Stimulated activated CD8-positive, alpha-beta memory T cell treated with anti-CD3 and anti-CD28 coated beads, Interleukin-7, amount 100 ng/mL, for 48 hours (primary cell): ENCODE measurements at places on chromosomes 7 and 10.
A peak's percentile ranks its signal among the peaks of the same experiment; 100 is the strongest.

DNA sequence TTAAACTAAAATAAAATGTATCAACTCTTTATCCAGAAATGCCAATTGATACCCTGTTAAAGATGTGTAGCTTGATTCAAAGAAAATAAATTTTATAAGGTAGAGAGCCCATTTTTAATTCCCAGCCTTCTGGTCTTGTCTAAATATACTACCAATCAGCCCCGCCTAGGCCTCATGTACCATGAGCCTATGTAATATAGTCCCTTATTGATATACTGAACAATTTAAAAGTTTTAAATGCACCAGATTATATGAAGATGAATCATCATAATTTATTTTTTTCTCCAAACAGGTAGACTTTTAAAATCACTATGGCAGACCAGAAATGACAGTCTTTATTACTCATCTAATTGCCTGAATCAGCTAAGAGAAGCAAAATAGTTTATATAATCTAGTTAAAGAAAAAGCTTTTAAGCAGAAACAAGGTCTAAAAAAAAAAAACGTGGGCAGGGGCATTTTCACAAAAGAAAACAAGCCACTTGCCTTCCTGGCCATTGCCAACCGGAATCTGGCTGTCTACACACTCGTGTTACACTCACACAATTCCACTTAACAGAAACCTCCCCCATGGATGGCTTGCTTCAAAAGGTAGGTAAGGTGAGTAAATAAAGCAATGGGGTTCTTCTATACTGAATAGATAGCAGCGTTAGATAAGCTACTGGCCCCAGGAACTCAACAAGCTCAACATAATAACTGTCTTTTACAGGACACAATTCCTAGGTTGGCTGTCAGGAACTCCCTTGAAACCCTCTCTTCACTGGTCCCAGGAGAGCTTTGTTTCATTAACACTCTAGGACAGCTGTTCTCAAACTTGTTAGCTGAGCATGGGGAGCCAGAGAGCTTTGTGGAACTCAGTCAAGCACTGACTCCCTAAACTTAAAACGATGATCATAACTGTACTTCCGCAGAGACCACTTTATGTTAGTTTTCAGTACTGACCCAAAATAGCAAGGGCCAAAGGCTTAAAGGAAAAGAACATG is 37.2 kb downstream of the RAPGEF5 start:
- DNase-seq, result no peak

DNA sequence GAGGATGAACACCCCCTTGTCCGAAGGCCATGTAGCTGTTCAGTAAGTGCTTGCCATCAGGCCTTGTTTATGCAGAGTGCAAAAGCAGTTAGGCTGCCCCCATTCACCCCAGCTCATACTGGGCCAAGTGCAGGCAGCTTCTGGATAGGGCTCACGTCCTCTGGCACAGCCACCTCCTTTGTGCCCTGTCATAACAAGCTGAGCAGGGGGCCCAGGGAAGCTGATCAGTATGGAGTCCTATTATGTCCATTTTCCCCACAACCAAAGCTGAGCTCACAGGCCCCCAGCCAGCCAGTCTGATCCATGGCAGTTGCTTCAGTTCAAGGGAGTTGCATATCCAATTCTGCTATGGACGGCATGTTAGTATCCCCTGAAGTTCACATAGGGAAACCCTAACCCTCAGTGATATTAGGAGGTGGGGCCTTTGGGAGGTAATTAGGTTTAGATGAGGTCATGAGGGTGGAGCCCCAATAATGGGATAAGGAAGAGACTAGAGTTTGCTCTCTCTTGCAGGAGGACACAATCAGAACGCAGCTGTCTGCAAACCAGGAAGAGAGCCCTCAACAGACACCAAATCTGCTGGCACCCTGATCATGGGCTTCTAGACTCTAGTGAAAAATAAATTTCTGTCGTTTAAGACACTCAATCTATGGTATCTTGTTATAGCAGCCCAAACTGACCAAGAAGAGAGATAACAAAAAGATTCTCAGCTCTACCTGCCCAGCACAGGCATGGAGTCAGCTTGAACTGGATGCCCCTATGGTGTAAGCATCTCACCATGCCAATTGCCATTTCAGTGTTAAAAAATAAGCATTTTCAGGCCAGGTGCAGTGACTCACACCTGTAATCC is 155.9 kb downstream of the FGFR2 start:
- DNase-seq, result no peak

GRCh38 chr10:86747796-86748581 is 8.4 kb upstream of the BMPR1A start:
- no peak for DNase-seq

- DNase-seq, result no peak
These were observed 44.2 kb downstream of the SVOPL start for GRCh38 chr7:138656952-138657351.

DNA sequence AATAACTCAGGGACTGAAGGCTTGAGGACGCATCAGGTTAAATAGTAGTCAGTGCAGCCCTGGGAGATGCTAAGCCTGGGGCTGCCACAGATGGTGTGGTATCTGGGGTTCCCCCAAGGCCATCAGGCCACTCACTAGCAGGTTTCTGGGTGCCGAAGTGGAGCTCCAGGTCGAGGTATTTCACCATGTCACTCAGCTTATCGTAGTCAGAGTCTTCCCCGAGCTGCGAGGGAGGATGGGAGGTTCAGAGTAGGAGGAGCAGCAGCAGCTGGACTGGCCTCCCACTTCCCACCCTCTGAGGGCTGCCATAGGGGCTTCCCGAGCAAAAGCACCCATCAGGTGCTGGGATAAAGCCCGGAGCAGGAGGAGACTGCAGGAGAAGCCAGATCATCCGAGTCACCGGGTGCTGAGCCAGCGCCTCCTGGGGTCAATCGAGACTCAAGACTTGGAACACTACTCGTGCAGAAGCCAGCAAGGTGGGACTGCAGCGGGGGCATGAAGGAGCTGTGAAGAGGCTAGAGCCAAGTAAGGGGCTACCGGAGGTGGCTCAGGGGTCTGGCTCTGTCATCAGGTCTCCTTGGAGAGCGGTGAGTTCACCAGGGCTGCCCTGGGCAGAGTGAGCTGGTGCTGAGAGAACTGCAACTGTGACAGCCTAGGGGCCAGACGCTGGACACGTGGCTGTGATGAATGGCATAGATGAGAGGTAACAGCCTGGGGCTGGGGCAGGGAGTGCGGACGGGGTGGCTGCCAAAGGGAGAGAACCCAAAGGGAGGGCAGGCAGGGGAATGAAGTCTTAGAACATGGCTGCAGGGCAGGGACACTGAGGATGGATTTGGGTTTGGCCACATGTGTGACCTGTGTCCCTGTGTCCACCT is 45.3 kb downstream of the GRID2IP start:
- DNase-seq, result no peak

- no peak for DNase-seq
These were observed 145.1 kb downstream of the FGFR2 start for GRCh38 chr10:121453160-121453559.

DNA sequence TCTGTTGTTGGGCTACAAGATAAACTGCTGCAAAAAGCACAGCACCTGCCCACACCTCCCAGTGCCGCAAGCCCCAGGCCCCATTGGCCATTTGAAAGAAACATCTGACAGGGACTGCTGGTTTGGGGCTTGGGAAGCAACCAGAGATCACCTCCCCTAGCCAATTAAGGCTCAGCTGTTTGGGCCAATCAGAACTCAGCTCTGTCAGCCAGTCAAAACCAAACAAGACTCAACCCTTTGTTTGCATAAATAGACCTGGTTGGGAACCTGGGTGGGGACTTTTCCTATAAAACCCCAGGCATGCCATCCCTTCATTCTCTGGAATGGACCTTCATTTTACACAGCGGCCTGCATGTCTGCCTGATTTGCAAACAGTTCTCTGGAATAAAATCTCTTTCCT is 17.2 kb upstream of the NME8 start:
- DNase-seq, result no peak

DNA sequence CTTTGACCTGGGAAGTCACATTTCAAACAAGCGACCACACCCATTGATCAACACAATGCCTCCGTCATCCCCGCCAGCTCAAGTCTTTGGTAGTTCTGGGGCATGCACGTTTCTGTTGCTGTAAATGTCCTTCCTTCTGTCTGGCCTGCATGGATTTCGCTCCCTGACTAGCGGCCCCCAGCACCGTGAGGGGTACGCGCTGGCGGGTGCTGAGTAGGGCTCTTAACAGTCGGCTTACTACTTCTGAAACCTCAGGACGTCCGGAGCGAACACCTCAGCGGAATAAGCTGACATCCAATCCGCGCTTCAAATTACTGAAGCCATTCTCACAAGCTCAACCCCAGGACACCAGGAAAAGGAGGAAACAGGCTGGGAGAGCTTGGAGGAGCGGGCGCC is 505 bp downstream of the NUDCD3 start:
- peak; percentile 5 for DNase-seq

DNA sequence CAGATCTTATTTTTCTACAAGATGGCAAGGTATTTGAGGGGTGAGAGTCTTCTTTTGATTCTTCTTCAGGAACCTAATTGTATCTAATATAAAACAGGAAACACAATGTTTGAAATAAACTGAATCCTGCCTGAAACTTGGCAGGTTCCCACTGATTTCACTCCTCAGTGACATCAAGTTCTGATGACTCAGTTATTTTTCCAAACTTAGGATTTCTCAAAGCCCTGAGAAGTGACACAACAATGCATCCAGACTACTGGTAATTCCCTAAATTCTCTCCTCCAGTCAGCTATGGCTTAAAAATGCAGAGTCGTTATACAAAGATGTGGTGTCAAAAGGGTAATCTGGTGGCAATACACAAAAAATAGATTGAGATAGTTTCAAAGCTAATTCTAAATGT is 80.9 kb downstream of the ABLIM1 start:
- DNase-seq, result no peak

DNA sequence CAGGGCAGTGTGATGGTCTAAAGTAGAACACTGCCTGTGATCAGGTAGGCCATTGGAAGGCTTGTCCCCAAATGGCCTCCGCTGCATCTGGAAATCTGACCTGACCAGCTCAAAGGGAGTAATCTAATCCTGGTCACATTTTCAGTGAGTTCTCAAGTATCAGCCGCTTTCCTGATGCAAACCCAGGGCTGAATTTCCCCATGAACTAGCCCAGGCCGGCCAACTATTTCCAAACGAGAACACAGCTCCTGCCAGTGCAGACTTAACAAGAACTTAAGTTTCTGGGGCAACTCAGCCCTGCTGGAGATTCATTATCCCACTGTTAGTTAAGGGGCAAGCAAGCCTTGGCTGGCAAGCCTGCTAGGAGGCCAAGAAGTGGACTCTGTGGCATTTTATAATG is 59.6 kb upstream of the FAM180A start:
- DNase-seq, result no peak

- DNase-seq, result no peak
These were observed 249.8 kb downstream of the TRIL start for GRCh38 chr7:28708033-28708951.

GRCh38 chr7:123661765-123662164 is 6.1 kb downstream of the LMOD2 start:
- DNase-seq, result no peak

GRCh38 chr7:74272305-74273038 is 16.7 kb upstream of the CLIP2 start:
- DNase-seq, result no peak

GRCh38 chr10:84195044-84195830 is 900 bp downstream of the CDHR1 start:
- no peak for DNase-seq

DNA sequence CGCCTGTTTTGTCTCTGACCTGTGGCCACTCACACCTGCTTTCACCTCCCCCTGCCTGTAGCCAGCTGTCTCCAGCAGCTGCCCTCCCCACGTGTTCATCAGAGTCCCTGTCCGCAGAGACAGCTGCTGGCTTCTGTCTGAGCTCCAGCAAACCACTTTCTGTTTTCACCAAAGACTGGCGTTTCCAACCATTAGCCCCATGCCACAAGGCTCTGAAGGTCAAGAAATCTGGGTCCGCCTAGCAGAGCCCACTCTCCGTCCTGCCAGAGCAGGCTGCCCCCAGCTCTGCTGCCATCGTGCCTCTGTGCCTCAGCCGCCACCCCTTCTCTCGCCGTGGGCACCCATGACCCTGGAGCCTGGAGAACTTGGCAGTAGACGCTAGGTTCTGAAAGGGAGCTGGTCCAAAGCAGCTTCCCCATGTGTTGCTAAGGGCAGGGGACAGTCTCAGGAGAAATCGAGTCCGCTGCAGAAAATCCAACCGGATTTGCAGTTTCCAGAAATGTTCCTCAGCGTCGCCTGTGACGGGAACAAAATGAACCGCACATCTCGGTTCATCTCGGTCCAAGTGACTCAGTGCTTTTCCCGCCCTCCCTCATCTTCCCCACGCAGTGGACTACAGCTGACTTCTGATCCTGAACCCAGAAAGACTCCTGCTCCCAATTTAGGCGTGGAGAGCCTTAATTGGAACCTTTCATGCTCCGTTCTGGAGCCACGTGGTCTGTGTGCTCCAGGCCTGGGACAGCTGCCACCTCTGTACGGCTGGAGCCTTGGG is 28.0 kb downstream of the TMEM120A start:
- no peak for DNase-seq
